ENCODE measurements at places on chromosomes 6 and 20.

GRCh38 chr20:34941226-34941625, 14.4 kb downstream of the GSS start:
- DNase-seq = no peak

DNA sequence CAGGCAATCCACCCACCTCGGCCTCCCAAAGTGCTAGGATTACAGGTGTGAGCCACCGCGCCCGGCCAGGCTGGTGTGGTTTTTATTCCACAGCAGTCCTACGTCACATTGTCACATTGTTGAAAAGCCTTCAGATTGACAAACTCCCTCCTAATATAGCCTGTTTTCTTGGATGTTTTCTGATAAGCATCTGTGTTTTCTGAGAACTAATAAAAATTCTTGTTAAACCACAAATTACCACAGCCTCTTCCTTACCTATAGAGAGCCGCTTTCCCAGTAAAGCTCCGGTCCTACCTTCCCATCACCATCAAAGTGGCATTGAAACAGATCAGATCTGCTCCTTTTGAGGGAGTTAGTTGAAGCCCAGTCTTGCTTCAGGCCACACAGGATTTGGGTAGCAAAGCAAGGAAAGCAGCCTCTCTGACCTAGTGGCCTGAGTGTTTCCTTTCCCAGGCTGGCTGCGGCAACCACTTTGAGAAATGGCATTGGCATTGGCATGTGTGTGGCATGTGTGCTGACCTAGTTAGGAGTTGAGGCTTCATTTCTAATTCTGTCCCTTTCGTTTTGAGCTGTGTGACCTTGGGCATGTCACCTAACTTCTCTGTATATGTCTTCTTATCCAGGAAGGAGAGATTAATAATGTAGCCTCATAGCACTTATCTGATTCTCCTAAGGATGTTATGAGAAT, 1.7 kb upstream of the PKIG start:
- DNase-seq = no peak

DNA sequence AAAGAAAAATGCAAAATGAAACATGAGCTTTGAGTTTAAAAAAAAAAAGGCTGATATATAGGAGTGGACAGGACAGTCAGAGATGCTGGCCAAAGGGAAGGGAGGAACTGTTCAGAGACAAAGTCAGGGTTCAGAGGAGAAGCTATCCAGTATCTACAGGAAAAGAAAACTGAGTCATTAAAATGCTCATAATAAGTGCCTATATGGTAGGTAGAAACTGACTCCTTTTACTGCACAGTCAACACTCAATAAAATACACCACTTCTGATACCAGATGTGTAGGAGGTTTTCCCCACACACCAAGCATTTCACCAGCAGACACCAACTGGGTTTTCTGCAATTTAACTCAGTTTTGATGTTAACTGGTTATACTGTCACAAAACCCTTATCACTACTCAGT, 32.9 kb downstream of the FRK start:
- DNase-seq = no peak

DNA sequence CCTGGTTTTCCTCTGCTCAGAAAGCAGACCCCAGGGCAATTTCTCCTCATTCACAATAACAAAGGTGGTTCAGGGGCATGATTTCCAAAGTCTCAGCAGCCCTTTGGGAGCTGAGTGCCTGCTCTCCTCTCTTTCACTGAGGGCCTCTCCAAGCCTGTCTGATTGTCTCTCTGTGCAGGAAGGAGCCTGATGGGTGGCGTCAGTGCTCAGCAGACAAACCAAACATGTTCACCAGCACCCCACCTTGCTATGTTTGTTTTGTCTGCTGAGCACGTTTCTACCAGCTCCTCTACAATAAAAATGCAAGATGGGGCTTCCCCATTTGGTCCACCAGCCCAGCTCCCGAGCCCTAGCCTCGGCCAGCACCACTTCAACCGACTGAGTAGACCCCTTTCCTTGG, 25.4 kb upstream of the TCP11 start:
- no peak for DNase-seq

DNA sequence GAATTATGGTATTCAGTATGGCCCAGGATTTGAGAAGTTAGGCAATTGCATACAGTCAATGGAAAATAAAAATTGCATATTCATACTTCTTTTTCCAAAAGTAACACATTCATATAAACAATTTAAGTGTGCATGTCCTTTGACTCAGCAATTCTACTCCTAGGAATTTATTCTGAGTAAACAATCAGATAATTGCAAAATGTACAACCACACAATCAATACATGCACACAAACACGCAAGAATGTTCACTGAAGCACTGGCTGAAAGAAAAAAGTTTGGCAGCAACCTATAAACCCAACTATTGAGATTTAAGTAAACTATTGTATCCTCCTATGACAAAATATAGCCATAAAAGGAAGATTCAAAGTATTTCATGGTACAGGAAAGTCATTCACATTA, 1.6 kb downstream of the CYP39A1 start:
- DNase-seq = no peak

DNA sequence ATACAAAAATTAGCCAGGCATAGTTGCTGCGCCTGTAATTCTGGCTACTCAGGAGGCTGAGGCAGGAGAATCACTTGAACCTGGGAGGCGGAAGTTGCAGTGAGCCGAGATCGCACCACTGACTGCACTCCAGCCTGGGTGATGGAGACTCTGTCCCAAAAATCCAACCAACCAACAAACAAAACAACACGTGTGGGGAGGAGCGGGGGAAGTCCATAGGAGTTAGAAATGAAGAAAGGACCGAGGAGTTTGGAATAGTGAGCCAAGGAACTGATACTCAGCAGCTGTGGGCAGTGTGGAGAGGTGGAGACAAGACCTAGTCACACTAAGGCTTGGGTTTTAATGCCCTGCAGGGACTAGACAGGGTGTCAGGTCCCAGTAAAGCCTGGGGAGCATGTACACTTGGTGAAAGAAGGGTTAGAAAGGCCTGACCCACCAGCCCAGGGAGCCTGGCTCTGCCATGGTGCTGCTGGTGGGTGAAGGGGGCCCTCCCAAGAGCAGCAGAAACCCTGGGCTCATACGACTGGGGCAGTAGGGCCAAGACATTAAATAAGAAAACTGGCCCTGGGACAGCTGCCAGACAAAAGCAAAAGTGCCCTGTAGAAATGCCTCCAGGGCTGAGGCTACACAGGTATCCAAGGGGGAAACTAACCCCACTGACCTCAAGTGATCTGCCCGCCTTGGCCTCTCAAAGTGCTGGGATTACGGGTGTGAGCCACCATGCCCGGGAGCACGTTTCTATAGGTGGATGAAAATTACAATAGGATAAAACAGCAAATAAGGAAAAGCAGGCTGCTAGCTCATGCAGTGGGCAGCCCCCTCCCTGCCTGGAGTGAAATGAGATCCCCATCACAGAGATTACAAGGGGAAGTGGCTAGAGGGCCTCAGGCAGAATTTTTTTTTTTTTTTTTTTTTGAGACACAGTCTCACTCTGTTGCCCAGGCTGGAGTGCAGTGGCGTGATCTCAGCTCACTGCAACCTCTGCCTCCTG, 58.0 kb downstream of the MYH7B start:
- DNase-seq = no peak

GRCh38 chr6:24099181-24099580, 26.8 kb upstream of the NRSN1 start:
- no peak for DNase-seq

DNA sequence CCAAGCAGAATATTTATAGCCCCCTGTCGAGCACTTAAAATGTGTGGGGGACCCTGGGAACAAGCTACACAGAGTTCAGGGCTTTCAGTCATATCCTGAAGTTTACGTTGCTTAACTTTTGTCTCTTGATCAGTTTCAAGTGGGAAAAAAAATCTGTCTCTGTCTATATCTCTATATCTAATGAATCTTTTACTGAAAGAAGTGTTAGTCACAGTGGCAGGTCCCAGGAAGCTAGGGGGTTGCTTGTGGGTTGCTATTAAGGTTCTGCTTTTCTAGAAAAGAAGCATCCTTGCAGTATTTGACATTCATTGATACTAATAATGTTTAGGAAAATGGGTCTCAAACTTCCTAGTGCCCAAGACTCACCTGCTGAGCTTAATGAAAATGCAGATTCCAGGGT, 76.7 kb upstream of the CLDN20 start:
- DNase-seq = no peak

GRCh38 chr20:44921447-44921846, 11.6 kb downstream of the PABPC1L start:
- DNase-seq = no peak

GRCh38 chr20:63829945-63830835, 874 bp downstream of the ZBTB46 start:
- DNase-seq = no peak

- no peak for DNase-seq
Measured at GRCh38 chr20:47802226-47802920, 17.1 kb upstream of the SULF2 start.

DNA sequence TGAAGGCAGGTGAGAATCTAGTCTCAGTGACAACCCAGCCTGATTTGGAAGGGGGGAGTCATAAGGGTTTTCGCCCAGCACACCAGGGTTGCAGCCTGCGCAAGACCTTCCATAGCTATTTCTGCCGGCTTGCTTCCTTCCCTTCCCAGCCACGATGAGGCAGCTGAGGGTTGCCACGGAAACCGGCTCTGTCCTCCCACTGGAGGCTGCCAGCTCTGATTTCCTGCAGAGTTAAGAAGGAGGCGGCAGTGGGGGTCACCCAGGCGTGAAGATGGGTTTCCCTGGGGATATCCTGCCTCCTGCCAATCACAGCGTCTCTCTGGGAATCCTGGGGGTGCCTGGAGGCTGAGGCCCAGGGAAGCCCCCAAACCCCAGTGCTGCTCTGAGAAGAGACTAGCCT, 23.1 kb upstream of the KCNB1 start:
- DNase-seq = no peak

- no peak for DNase-seq
Measured at GRCh38 chr20:49646126-49646525, 67.6 kb downstream of the B4GALT5 start.

DNA sequence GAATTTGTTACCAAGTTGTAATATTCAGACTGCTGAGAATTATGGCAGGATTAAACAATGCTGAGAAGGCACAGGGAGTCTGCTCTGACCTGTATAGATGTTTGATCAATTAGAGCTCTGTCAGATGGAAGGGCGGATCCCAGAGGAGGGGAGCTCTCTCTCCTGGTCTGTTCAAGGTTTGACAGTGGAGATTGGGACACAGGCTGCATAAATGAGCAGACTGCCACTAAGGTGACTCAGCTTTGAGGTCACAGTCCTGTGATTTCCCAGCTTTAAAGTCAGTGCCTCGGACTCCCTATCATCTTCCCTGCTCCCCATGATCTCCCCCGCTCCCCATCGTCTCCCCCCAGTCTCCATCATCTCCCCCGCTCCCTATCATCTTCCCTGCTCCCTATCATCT, 59.2 kb upstream of the SLC22A23 start:
- no peak for DNase-seq

- no peak for DNase-seq
Measured at GRCh38 chr6:24719125-24719971, at the start of gene C6orf62. TSS of gene C6orf62 (minus strand) at chr6:24719154. CDS start at chr6:24718668, 486 bp downstream.

DNA sequence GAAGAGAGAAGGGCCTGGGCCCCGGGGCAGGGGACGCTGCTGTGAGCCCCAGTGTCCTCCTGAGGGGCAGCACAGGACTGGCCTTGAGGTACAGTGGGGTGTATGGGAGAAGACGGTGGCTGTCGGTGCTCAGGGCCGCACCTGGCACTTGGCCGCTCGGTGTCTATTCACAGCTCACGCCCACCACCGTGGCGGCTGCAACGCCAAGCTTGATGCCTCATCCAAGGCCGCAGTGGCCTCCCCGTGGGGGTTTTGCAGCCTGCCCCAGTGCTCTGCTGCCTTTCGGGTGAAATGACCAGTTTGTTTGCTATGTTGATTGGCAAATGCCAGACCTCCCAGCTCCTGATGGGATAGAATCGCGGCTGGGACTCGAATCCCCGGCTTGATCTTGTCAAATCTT, 79.5 kb upstream of the SLCO4A1 start:
- DNase-seq = no peak

DNA sequence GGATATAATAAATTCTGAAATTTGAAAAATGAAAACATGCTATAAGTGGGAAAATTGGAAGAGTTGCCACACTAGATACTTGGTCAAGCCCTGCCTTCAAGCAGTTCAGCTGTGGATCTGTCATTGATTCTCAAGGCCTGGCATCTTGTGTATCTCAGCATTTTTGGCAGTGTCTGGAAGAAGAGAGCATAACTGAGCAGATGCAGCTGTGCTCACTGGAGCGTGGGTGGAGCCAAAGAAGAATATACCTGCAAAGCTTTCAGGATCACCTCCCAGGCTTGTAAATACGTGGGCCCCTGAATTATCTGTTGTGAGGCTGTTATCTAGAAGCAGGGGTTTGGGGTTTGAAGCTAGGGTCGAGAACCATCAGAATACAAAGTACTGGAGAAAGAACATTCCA, 31.3 kb upstream of the CHD6 start:
- no peak for DNase-seq

- no peak for DNase-seq
Measured at GRCh38 chr6:7402716-7403115, 13.1 kb downstream of the RIOK1 start.

DNA sequence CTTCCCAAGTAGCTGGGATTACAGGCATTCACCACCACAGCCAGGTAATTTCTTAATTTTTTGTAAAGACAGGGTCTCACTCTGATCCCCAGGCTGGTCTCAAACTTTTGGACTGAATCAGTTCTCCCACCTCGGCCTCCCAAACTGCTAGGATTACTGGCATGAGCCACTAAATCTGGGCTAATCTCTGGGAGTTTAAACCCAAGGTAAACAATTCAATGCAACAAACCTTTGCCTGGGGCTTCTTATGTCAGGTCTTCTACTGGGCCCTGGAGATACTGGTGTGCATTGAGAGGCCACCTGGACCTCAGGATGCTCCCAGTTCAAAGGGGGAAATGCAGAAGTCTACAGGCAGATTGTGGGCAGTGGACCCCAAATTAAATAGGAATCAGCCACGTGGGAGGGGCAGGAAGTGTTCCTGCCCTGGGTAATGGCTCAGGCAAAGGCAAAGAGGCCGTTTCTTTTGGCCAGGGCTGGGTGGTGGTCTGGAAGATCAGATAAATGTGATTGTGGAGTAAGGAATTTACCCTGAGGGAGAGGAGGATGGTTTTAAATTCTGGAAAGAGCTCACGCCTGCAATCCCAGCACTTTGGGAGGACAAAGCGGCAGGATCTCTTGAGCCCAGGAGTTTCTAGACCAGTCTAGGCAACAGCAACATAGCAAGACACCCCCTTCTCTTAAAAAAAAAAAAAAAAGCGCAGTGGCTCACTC, 1.3 kb upstream of the MYBL2 start:
- no peak for DNase-seq

GRCh38 chr6:6741264-6741663, 152.7 kb downstream of the LY86 start:
- no peak for DNase-seq

DNA sequence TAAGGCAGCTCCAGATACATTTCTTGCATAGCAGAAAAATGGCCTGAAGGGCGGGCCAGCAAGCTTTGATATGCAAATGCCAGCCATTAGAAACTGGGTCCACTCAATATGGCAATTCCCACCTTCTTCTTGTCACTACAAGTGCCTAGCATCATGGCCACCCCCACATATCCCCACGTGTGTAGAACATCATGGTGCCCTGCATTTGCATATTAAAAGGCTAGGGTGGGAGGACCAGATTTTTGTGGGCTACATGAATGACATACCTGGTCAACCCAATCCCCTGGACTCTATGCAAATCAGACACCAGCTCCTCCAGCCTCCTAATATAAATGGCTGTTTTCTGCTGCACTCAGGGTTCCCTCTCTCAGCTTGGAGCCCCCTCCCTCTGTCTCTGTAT, 31.7 kb downstream of the PLN start:
- DNase-seq = no peak

GRCh38 chr20:41616228-41616627, 1.9 kb downstream of the CHD6 start:
- DNase-seq = no peak

GRCh38 chr6:74658391-74658790, 547.5 kb downstream of the COL12A1 start:
- DNase-seq = no peak

Data from frontal cortex (tissue), 4 donors.